ENCODE measurements at places on chromosomes 1 and 21.
A peak's percentile ranks its signal among the peaks of the same experiment; 100 is the strongest.

DNA sequence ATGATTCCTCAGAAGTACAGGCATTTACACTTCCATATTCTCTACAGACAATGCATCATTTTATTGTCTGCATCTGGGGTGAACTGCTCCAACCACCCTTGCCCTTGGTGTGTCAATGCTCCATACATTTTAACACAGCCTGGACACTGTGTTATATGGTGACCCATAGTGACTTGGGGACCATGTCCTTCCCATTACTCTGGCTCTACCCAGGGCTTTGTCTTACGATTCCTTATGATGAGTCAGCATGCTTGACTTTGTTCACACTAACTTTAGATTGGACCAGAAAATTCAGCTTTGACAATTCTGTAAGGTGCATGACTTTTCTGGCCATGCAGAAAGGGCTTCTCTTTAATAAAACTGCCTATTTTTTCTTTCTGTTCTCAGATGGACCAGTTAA is 6.8 kb upstream of the OVAAL start:
- DNase-seq, result no peak

- no peak for DNase-seq
Observed at GRCh38 chr21:45874716-45875415, 106.7 kb upstream of the COL6A1 start.

DNA sequence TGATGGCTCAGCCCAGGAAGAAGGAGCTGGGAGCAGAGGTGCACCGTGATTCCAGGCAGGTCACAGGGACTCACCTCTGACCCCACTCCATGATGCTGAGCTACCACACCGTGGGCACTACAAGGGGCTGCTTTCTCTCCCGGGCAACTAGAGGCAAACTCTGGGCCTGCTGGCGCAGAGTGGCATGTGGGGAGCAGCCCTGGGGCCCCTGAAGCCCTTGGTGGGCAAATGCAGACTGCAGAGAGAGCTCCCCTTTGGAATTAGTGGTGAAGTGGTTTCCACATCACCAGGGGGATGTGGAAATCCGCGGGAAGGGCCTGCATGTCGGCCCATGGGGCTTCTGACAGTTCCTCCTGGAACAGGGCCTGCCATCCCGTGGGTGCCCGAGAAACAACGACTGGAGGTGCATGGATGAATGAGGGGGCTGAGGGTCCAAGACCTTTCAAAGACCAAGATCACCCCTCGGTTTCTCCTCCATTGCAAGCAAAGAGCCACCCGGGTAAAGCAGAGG is 11.8 kb upstream of the MMEL1 start:
- no peak for DNase-seq

DNA sequence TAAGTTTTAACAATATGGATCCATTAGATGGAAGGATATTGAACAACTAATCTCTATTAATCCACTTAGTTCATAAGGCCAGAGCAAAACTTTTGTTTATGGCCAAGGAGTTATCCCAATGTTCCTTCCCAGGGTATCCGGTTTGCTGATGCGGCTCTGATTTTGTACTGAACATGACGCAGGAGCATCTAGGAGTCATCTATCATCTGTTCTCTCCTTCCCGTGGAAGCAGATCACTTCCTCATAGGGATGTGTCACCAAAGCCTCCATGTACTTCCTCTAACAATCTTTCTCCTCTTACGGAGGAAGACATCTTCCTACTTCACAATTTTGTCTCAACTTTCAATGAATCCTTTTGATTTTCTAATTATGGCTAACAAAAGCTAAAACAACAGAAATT is 206.6 kb downstream of the APP start:
- no peak for DNase-seq

GRCh38 chr1:199551967-199552565 is 475.4 kb upstream of the NR5A2 start:
- DNase-seq, result peak; percentile 51

DNA sequence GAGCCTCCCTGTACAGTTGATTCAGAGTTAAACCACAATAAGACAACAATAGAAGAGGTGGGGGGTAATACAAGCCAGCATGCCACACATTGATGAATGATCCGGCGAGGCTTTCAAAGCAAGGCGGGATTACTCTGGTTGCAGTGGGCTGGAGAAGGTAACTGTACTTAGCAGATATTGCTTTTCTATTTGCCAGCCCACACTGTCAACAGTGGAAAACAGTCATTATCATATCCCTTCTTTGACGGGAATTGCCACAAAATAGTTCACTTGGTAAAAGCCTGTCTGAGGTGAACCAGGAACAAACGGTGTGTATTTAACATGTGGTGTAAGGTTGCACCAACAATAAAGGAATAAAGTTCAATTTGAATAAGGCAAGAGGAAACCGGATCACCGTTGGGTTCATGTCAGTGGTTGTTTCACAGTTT is 5.8 kb upstream of the KCNJ15 start:
- no peak for DNase-seq

GRCh38 chr1:227299688-227300087 is 18.6 kb downstream of the CDC42BPA start:
- DNase-seq, result no peak

DNA sequence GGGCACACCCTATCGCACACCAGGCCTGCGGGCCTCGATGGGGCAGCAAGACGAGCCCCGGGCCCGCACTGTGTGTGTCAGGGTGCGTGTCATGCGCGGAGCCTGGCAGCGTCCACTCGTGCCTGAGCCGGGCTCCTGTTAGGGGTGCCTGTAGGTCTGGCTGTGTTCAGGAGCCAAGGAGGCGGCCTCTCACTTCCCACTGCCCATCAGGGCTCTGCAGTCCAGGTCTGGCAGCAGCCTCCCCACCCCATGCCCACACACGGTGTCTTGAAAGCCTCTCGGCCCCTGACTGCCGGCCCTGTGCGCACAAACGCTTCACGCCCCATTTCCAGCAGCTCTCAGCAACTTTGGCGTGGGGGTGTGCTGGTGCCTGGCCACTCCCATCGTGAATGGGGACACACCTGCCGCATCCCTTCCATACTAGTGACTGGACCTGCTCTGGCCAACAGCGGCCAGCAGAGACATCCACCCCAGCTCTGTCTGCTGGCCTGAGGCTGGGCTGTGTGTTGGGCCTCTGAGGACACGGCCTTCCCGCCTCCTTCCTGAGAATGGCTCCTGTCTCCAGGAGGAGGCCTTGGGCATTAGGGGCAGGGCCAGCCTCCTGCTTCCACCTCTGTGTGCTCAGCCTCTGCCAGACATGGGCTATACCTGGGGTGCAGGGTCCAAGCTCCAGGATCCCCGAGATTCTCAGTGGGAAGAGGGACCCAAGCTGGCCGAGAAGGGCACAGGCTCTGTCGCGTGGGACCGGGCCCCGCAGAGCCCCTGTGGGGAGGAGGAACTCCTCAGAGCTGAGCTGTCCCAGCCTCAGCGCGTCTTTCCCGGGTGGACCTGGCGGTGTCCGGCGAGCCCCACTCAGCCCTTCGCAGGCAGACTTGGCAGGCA is 41.8 kb upstream of the ACTRT2 start:
- DNase-seq, result no peak

DNA sequence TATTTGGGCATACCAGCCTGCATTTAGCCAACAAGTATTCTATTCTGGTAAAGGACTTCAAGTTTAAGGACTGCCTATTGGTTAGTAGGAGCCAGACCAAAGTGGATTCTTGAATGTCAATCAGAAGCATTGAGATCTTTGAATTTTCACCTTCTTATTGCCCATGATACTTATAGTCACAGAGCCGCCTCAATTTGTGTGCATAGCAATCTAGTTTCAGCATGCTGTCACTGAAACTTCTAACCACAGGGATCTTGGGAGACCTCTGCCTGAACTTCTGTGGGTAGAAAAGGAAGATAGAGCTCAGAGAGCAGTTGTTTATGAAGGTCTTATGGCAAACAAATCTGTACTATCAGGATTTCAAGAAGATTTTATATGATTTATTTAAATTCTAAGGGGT is 501.4 kb upstream of the USP24 start:
- DNase-seq, result no peak

- no peak for DNase-seq
Observed at GRCh38 chr1:53732409-53732808, 6.6 kb downstream of the GLIS1 start.

GRCh38 chr1:34808051-34808810 is 15.4 kb downstream of the GJA4 start:
- DNase-seq, result no peak

GRCh38 chr1:51583532-51583931 is 33.4 kb upstream of the OSBPL9 start:
- DNase-seq, result no peak

GRCh38 chr1:36253161-36253862 is 29.1 kb downstream of the THRAP3 start:
- DNase-seq, result no peak

GRCh38 chr1:8465013-8465412 is 147.1 kb downstream of the SLC45A1 start:
- DNase-seq, result no peak

- DNase-seq, result no peak
Observed at GRCh38 chr1:6834366-6834765, 49.1 kb downstream of the CAMTA1 start.

DNA sequence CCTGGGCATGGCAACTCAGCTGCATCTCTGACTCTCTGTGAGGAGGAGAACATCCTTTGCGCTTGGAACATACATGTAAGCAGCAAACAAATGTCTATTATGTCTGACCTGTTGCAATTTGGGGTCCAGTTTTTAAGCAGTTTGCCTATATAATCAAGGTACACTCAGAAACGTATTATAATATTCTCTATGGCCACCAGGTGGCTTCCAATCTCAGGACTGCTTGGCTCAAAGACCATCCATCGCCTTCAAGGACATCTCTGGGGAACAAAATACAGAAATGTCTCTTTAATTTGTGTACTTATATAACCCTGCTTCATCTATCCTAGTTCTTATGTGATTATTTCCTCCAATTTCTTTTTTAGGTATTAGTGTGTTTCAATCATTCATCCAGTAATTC is 227.2 kb downstream of the OLFM3 start:
- no peak for DNase-seq

- DNase-seq, result no peak
Observed at GRCh38 chr1:147156642-147157041, 15.6 kb downstream of the PRKAB2 start.

- DNase-seq, result no peak
Observed at GRCh38 chr21:33021150-33021549, 4.6 kb upstream of the OLIG2 start.

DNA sequence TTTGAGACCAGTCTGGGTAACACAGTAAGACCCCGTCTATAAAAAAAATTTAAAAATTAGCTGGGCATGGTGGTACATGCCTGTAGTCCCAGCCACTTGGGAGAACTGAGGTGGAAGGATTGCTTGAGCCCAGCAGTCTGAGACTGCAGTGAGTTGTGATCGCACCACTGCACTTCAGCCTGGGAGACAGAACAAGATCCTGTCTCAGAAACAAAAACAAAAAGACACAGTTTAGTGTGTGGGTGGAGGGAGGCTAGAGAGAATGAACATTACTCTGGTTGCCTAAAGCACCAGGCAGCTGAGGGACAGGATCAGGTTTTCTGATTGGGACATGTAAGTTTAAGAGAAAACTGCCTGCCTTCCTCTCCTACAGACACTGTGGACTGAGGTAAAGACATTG is 42.3 kb downstream of the VAMP4 start:
- no peak for DNase-seq

DNA sequence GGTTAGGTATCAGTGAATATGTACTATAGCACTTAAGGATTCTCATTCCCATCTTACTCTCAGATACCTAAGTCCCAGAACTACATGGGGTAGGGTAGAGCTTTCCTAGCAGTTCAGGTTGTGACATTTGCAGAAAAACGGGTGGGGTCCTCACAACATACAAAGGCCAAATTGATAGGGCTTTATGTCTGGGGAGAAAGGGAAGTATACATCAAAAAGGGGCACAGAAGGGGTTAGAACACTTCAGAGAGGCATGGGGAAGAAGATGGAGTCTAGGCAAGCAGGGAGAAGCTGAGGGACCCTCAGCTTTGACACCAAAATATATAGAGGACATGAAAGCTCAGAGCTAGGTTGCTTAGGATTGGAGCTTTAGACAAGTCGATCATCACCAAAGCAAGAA is 3.6 kb downstream of the UROD start:
- no peak for DNase-seq

- no peak for DNase-seq
Observed at GRCh38 chr1:100253552-100253951, 3.9 kb upstream of the DBT start.

DNA sequence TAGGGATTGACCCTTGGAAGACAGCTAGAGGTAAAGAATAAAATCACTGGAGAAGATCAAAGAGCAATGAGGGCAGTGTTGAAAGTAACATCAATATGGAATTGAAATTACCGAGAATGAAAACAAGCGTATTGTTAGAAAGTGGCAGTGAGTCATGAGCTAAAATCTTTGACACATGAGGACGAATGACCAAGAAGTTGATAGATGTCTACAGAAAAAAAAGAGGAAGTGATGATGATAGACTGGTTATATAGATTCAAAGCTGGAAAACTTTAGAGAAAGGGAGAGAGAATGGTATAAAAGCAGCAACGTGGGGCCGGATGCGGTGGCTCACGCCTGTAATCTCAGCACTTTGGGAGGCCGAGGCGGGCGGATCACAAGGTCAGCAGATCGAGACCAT is 12.5 kb upstream of the DNM3 start:
- no peak for DNase-seq

DNA sequence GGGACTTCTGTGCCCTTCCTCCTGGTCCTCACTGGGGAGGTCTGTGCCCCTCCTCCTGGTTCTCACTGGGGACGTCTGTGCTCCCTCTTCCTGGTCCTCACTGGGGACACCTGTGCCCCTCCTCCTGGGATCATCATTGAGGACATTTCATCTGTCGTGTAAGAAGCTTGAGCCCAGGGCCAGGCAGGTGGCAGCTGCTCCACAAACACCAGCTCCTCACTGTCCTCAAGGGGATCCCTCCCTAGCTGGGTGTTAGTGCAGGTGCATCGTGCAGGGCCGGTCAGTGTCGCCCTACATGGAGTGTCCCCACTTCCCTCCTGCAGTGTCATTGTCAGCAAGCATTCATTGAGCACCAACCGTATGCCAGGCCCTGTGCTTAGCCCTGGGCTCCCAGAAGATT is 312.7 kb downstream of the PTPRU start:
- DNase-seq, result no peak

DNA sequence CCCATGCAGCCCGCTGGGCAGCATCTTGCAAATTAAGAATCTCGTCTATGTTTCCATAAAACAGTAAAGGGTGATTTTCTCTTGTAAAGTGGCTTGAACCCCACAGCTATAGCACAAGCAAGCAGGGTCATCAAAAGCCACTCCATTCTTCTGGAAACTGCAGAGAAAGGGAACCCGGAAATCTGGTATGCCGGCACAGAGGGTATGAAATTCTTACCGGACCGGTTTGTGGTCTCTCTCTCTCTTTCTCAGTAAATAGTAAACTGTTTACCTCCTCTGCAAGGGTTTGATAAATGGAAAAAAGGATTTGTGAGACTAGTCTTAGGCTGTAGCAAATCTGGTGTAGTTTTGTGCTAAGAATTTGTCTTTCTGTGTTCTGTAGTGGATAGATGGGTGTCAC is 2.7 kb upstream of the ADSS2 start:
- DNase-seq, result no peak

GRCh38 chr21:32844653-32845436 is 73.3 kb upstream of the PAXBP1 start:
- peak; percentile 92 for DNase-seq

All from NCI-H524 treated with DMSO at 0.1 percent for 48 hours (cell line).